ENCODE measurements at places on chromosomes 4 and X. TPM values are rescaled to one million over a fixed set of nuclear protein-coding genes. Genes with fewer than 3 reads are reported as not detected.

GRCh38 chr4:162011089-162011488 lies 152.7 kb downstream of the FSTL5 start:
- DNase-seq, result no peak

Gene ZNF711
- 4.6 TPM for total RNA-seq

GRCh38 chrX:10239611-10240064 lies 82.9 kb downstream of the CLCN4 start:
- DNase-seq, result no peak

Gene GAR1
- 2.2 TPM for total RNA-seq

- DNase-seq, result no peak
These were observed 47.0 kb upstream of the STOX2 start for GRCh38 chr4:183858011-183858615.

Gene TMPRSS11F
- total RNA-seq, result not detected

- no peak for DNase-seq
These were observed 33.6 kb upstream of the HGFAC start for GRCh38 chr4:3407930-3408792.

- no peak for DNase-seq
These were observed 138.2 kb downstream of the QDPR start for GRCh38 chr4:17373666-17374065.

GRCh38 chrX:101417981-101418841 lies 10.2 kb downstream of the HNRNPH2 start:
- peak; percentile 52 for DNase-seq

GRCh38 chr4:37463033-37463856 lies 218.7 kb downstream of the NWD2 start:
- no peak for DNase-seq

DNA sequence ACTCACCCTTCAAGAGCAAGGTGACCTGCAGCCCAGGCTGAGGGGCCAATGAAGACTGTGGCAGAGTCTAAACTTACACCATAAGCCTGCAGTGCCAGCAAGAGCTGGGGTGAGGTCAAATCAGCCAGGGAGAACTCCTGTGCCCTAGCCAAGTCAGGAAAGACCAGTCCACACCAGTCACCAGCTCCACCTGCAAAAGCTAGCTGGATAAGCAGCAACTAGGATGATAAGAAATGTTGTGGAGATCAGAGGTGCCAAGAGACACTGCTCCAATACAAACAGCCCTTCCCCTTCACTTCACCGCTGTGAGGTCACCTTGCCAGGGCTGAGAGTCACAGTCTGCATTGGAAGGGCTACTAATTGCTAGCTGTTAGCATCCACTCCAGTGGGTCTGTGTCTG lies 31.3 kb downstream of the NIPAL1 start:
- no peak for DNase-seq

Gene TMPRSS11E
- not detected for total RNA-seq

DNA sequence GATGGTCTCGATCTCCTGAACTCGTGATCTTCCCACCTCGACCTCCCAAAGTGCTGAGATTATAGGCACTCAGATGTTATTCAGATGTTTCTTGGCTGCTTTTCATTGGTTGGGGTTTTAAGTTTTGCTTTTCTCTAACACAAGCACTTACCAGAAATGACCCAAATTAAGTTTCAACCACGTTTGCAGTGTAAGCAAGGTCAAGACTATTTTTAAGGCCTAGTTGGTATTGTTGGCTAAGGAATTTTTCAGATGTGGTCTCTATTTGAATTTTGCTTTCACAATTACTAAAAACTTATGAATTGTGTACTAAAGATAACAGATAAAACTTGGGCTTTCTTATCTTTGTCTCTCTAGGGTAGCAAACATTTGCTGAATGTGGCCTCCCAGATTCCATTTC lies 1756.9 kb upstream of the TENM3 start:
- DNase-seq, result no peak

GRCh38 chr4:23041501-23041900 lies 348.8 kb downstream of the GBA3 start:
- DNase-seq, result no peak

GRCh38 chr4:48804584-48805301 lies 24.7 kb upstream of the FRYL start:
- peak; percentile 69 for DNase-seq

DNA sequence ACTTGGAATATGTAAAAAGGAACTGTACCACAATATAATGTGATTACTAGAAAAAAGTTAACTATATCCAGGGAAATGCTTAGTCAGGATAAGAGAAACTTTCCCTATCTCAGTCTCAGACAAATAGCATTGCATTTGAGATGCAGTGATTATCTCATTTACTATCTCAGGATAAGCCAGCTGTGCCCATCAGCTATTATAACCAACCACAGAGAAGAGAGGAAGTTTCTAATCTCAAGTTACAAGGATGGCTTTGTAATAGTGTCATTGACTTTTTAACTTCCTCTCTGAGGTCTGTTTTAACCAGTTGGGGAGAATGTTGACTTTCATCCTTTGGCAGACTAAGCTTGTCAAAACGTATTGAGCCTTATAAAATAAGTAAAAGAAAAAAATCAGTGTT lies 56.5 kb downstream of the SNX25 start:
- peak; percentile 39 for DNase-seq

Gene F11
- not detected for total RNA-seq

- peak; percentile 93 for DNase-seq
These were observed 88.9 kb downstream of the ZNF674 start for GRCh38 chrX:46456125-46456922.

Gene CFAP47
- total RNA-seq, result not detected

DNA sequence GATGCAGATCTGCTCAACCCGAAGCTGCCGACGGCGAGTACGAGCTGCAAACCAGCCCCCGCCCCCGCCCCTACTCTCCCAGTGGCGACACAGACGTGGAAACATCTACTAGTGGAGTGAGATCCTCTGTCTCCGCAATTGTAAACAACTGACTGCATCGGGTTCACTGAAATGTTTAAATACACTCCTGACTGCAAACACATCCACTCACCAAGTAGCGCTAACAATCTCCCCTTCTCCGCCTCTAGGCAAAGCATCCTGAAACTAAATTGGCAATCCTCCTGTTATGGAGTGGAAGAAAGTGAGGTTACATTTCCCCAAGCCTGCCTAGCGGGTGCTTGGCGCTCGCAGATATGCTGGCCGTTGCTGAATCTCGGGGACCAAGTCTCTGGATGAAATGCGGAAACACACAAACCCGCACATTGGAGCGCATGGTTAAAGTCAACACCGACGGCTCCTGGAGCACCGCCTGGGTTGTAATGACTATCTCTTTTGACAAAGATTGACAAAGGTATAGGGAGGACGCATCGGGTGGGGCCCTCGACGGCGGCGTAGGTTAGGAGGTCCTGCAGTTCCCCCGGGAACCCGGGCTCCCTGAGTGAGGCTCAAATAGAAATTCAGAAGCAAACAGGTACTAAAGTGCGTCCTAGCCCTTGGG lies 117.0 kb upstream of the TEX13C start:
- DNase-seq, result no peak

DNA sequence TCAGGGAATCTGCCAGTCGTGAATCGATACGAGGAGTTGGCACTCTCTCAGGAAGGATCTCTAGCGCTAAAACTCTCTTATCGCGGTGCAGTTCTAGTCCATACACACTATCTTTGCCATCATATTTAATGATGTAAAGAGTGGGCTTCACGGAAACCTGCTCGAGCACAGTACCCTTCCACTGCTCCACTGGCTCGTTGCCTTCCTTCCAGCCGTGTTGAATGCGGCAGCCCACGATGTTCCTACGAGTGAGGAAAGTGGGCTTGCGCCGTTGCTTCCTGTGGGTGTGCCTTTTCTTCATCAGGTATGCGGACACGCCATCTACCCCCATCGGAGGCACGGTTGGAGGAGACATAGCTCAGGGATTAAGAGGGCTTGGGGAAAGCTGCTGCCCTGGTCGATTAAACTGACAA lies 661 bp downstream of the SPIN4 start:
- peak; percentile 42 for DNase-seq

DNA sequence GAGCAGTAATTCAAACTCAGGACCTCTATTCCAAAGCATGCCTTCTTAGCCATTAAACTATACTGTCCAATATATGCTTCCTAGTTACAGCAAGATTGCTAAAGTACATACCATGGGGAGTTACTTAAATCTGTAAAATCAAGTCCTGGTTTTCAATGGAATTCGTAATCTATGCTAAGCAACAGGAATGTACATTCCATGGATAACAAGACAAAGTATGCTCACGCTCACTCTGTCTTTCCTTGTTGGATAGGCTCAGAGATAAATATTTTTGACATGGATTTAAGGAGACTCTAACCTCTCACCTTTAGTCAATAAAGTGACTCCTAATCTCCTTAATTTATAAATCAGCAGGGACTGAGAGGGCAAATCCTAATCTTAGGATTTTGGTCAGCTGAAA lies 47.3 kb upstream of the STK26 start:
- DNase-seq, result no peak

DNA sequence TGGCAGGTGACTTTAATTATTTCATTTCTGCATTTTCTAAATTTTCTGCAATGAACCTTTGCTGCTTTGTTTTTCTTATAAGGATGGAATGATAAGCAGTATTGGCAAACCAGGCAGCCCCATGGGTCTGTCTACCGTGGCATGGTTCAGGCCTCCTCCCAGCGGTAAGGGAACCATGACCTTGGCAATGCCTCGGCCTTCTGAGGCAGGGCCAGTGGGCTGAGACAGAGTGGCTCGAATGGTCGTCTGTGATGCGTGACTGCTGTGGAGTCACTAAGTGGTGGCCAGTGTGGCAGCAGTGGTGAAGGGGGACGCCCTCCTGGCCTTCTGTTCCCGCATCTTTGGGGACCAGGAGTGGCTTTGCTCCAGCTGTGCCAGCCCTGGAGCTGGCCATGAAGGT lies 43.6 kb upstream of the GRPEL1 start:
- no peak for DNase-seq

DNA sequence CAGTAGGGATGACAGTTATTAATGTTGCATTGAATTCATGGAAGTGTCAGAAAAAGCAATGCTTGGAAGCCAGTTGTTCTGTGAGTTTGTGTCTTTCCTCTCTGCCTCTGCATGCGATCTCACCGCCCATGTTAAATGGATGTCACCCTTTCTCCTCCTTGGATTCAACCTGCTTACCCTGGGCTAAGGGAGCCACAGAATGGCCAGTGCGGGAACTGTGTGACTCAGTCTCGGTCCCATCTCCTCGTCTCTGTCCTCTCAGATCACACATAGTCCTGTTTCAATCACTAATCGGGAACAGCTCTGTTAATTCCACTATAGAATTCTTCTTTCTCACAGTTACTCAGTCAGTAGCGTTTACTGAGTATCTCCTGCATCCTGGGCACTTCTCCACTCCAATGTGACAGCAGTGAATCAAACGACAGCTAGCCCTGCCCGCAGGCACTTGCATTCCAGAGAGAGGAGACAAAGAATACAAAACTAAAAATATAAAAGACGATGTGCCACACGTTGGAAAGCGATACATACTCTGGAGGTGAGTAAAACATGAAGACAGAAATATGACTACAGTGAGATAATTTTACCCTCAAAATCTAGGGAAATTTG lies 53.6 kb upstream of the TLR3 start:
- DNase-seq, result peak; percentile 26

GRCh38 chrX:39894683-39895082 lies 203.1 kb downstream of the BCOR start:
- DNase-seq, result no peak

DNA sequence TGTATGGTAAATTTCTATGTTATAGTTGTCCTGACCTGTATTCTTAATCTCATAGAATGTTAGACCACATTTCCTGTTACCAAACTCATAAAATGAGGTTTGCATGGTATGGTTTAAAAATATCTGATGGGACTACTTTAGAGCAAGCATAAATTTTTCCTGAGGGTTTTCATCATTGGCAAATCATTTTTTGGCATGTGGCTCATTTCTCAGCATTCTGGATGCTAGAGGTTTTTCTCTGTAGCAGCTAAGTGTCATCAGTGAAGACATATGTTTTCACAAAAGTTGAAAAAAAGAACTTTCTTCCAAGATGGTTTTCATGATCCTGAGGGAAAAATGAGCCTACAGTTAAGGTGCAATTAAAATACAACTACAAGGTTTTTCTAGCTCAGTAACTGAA lies 503.5 kb upstream of the FAM47C start:
- no peak for DNase-seq
